ENCODE measurements at places on chromosomes 12 and 14.

- no peak for DNase-seq
Observed at GRCh38 chr12:1935242-1935641, 16.8 kb upstream of the CACNA2D4 start.

DNA sequence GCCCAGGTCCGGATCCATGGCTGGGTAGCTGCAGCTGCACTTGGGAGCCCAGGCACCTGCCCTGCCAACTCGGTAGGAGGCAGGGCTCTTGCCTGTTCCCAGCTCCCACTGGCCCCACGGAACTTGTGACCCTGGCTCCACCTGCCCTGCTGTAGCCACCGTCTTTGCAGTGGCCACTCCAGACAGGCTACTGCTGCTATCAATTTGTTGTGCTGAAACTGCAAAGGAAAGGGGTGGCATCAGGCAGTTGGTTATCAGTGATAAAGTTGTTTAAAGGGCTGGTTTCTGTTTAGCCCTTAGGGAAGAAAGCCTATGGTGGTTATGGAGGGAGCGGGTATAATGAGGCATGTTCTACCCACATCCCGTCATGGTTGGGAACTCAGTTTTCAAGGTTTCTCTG is 32.1 kb upstream of the ARID2 start:
- no peak for DNase-seq

DNA sequence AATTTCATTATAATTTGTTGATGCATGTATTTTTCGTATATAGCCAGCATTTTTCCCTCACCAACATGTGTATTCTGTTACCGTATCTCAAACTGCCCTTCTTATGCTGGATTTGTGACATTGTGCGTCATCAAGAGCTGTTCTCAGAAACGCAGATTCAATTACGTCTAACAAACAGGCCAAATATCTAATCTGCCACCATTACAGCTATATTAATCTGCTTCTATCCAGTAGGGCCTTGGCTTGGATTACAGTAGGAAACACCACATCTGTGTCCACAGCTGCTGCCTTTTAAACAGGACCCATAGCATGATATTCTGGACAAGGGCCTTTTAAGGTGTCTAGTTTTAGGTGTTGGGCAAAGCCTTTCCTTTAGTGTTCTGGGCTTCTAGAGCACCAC is 140.6 kb downstream of the PDE3A start:
- no peak for DNase-seq

DNA sequence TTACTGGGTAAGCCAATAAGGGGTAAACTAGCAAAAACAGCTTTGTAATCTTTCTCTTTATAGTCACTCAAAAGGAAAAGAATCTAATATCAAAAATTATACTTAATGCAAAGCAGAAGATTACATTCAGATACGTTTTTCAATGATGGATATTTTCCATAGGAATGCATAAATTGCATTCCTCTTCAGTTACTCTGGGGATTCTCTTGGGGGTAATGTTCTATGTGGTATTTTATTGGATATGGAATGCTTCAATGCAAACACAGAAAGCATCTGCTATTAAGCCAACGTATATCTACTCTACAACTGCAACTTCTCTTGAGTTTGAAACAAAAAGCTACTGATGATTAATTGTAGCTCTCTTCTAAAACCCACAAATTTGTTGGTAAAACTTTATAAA is 106.0 kb downstream of the SLC41A2 start:
- DNase-seq = no peak

DNA sequence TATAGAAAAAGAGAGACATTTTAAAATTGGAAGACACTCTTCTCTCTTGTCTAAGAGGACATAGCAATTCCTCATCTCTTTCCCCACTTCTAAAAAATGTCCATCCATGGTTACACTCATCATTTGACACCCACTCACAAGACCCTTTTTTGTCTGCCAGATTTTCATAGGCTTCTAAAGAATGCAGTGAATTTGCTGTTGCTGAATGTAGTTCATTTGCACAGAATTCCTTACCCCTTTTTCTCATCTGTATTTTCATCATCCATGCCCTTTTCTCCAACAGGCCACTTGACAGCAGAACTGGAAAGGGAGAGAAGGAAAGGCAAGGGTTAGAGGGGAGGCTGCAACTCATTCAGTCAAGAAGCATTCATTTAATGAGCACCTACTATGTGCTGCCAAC is 128.0 kb downstream of the NUAK1 start:
- no peak for DNase-seq

GRCh38 chr14:33756833-33757232 is 194.0 kb downstream of the EGLN3 start:
- DNase-seq = no peak

GRCh38 chr12:111870706-111871105 is 28.7 kb downstream of the MAPKAPK5 start:
- DNase-seq = no peak

DNA sequence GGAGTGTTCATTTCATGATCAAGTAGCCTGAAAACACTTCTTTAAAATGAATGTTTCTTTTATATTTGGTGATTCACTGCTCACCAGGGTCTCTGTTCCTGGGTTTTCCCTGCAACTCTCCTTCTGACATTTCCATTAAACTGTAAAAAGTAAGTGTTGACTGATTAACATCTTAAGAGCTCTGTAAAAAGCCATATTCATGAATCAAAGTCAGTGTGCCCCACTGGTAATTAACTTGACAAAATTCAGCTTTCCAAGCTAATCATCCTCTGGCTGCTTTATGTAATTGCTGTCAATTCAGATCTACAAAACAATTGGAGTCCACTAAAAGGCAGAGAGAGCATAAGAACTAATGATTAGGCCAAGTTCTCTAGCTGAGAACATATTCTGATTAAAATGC is 41.6 kb downstream of the CNTN1 start:
- no peak for DNase-seq

DNA sequence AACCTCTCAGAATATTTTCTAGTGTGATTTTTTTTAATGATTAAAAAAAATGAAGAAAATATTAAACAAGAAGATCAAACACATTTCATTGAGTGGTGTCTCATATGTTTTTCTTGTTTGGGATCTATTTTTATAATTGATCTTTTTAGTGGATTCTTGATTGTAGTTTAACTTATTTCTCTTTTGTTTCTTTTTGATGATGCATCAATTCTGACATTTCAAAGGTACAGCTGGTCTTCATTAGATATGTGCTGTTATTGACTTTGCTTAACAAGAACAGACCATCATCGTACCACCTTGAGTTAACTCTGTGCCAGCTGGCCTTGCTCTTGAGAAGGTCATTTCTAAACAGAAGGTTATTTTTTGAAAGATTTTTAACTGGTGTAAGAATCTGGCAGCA is 45.8 kb upstream of the FGD4 start:
- no peak for DNase-seq

- DNase-seq = no peak
Observed at GRCh38 chr14:24136684-24137528, 912 bp downstream of the PSME1 start.

- no peak for DNase-seq
Observed at GRCh38 chr14:90242444-90242843, 13.9 kb upstream of the PSMC1 start.

DNA sequence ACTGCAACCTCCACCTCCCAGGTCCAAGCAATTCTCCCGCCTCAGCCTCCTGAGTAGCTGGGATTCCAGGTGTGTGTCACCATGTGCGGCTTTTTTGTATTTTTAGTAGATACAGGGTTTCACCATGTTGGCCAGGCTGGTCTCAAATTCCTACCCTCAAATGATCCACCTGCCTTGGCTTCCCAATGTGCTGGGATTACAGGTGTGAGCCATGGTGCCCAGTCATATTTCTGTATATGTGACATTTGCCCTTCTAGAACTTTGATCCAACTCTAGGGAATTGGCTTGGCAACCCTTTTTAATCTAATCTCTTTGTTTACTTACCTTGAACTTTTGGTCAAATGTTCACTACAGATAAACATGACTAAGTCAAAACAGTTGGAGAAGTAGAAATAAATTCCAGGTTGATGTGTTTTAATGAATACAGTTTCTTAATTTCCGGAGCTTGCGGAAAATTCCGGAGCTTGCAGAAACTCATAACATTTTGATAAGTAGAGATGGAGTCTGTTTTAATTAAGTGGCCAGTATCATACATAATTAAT is 11.5 kb upstream of the PEBP1 start:
- DNase-seq = no peak

- DNase-seq = no peak
Observed at GRCh38 chr12:66662179-66662578, 16.7 kb downstream of the GRIP1 start.

DNA sequence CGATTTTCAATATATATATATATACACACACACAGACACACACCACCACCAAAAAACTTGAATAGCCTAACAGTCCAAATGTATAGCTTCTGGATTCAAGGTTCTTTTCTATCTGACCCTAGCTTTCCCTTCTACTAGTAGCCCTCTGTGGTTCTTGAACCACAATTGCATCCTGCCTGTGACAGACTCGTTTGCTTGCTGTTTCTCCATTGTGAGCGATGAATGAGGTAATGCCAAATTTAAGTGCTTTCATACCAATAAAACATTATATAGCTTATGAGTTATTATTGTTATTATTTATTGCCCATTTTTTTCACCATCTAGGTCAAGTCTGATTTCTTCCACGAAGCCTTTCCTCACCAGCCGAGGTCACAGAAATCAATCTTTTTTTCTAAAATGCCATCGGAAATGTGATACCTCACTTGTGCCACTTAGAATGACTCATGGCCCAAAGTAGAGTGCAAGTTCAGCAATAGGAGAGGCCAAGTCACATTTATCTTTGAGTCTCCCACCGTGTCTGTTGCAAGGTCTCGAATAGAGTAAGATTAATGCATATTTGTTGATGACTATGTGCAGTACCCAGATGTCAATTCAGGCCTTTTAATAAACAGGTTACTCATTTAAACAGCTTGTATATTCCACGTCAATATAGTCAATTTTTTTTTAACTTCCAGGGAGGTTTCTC is 1015.8 kb upstream of the SEL1L start:
- no peak for DNase-seq

- no peak for DNase-seq
Observed at GRCh38 chr12:114668151-114668885, 15.7 kb downstream of the TBX3 start.

- no peak for DNase-seq
Observed at GRCh38 chr12:90335566-90335965, 619.4 kb downstream of the CCER1 start.

- DNase-seq = no peak
Observed at GRCh38 chr12:46900734-46901463, 75.1 kb upstream of the SLC38A4 start.

Data from stimulated activated naive CD4-positive, alpha-beta T cell (primary cell).